ENCODE measurements at places on chromosomes 12 and 14.

GRCh38 chr12:121793440-121793837 is at the start of gene RHOF:
TSS of gene RHOF (minus strand) at chr12:121793688. CDS start at chr12:121793633, 55 bp downstream.
- no peak for DNase-seq

DNA sequence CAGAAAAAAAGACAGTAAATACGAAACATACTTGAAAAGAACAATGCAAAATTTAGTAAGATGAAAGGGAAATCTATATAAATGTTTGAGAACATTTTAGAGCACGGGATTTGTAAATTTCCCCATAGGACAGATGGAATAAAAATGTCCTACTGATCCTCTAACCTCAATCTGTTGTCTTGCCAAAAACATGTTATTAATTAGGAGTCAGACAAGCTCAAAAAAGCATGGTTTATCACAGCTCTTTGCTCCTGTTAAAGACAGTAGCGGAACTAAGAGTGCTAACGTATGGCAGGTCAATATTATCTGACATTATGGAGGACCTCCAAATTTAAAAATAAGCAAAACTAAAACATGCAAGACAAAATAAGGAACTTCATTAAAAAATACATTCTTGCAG is 12.9 kb downstream of the GMFB start:
- no peak for DNase-seq

DNA sequence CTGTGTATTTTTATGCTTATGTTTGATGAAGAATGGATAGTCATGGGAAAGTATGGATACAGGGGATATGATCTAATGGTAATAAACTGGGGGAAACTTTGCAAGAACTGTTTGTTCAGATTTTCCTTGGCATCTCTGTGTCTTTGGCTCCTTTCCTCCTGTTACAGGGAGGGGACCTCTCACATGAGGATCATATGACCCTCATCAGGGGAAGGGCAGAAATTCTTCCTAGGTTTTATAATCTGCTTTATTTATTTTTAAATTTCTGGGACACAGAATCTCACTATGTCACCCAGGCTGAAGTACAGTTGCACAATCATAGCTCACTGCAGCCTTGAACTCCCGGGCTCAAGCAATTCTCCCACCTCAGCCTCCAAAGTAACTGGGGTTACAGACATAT is 526.5 kb downstream of the CCER1 start:
- no peak for DNase-seq

- DNase-seq, result no peak
These were observed 119.9 kb upstream of the PCED1B start for GRCh38 chr12:46959502-46959901.

DNA sequence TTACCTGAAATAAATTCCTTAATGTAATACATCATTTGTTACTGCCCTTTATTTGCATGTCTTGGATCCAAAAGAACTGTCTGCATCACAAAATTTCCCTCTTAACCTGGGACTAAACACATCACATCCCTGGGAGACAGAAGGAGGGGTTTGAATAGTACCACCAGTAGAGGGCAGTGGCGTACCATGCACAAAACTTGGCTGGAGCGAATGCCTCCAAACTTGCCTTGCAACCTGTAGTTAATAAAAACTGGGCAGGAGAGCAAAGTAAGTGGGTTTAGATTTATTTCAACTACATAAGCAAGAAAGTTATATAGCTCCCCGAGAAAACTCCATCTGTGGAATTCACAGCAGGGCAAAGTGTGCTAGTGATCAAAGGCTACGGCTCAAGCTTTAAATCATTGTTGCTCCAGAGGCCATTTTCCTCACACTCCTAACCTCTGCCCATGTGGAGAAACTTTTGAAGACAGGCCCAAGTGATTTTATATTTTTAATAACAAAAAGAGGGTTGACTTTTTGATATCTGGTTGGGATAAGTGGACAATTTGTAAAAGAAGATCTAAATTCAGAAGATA is 1176.7 kb upstream of the SEL1L start:
- DNase-seq, result no peak

GRCh38 chr14:84592770-84593169 is 937.2 kb upstream of the FLRT2 start:
- no peak for DNase-seq

DNA sequence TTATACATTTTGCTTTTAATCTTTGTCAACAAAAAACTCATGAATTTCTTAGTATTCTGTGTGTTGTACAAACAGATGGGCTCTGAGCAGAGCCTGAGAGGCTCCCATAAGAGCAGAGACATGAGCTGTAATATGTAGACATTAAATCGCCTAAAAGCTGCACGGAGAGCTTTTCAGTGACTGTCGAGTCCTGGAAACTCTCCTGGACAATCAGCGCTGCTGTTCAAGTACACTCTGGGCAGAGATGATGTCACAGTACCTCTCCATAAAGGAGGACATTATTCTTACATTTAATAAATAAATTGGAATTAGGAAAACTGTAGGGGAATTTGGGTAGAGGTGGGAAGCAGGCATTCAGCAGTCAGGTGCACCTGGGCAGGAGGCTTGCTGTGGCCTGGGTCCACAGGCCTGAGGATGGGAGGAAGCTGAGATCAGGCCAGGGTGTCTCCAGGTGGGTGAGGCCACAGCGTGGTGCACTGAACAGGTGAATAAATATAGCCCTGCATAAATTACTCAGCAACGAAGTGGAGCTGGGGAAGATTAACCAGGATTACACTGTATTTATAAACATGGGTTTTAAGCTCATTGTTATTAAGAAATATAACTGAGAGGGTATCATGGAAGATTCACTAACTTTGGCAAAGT is 13.3 kb upstream of the TCL1A start:
- no peak for DNase-seq

- no peak for DNase-seq
These were observed 44.6 kb downstream of the HMGA2 start for GRCh38 chr12:65868878-65869277.

DNA sequence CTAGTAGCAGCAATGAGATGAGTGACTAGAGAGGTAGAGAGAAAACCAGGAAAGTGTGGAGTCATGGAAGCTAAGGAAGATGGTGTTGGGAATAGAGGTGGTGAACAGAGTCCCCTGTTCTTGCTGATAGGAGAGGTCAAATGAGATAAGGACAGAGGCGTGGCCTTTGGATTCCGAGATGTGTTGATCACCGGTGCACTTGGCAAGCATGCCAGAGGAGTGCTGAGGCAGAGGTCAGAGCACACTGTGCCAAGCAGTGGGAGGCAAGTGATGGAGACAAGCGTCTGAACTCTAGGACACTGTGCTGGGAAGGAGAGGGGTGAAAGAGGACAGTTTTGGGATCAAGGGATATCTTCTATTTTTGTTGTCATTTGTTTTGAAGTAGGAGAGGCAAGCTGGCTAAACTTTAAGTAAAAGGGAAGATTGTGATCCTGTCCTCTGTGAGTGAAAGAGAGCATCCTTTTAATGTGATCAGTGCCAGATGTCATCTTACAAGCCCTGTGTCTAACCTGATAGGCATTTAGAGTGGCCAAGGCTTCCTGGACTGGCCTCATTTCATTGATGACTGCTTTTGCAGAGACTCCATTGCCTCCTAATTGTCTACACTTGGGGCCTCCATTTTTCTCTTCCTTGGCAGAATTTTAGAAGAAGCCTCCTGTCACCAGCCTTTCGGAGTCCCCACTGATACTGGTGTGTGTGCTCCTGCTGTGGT is 336.4 kb downstream of the CACNA1C start:
- no peak for DNase-seq

GRCh38 chr14:22994762-22995275 is 12.5 kb upstream of the AJUBA start:
- no peak for DNase-seq

- DNase-seq, result no peak
These were observed 180.8 kb downstream of the ERC1 start for GRCh38 chr12:1171657-1172408.

DNA sequence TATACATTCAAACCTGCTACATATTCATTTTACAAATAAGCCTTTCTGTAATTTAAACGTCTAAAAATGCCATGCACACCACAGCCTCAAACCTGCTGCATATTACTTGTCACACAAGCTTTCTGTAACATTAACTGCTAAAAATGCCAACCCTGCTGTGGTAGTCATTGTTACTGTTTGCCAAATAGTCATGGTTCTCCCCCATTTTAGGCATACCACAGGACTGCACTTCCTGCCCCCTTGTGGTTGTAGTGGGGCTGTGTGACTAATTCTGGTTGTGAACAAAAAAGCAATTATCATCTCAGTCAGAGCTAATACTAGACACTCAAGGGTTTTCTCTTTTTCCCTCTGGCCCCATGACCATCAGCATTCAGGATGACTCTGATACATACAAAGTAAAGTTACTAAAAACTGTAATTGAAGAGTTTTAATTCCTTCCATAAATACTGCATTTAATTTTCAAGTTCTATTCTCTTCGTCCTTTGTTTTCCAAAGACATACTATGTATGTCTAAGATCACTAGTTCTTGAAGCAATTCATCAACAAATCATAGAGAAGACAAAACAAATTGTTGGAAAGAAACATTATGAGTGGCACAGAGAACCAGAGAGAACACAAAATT is 5.7 kb upstream of the SLC35F4 start:
- no peak for DNase-seq

DNA sequence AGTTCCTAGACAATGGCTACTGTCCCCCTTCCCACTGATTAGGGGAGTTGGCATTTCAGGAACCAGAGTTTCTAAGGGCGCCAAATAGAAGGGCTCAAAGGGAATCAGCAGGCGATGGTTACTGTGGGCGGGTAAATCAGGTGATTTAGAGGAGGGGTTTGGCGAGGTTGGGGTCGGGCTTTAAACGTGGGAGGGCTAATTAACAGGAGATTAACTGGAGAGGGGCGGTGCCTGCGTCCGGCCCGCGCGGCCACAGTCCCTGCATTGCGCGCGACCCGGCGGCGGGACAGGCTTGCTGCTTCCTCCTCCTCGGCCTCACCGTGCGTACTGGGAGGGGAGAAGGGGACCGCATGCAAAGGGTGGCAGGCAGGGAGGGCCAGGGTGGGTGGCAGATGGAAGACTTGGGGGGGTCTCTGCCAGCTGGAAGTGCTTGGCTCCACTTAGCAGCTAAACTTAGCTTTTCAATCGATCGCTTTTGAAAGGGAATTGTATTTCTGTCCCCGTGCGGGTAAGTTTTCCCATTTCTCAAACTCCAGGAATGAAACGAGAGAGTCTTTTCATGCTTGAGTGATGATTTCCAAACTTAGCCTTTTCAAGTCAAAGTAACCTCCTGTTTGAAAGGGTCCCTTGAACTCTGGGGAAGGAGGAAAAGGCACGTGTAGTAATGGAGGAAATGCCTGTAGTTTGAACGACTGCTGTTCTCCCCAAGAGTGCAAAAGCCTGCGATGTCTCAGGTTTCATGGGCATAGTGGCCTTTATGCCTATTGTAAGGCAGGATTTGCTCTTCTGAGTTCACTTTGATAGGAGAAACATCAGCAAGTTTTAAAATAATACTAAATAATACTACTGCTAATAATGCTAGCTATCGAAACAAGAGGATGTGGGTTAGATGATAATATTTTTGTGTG is at the start of gene MGST1:
Gene MGST1 (plus strand): TSS at position 255 of the 908 bp plus-strand sequence. CDS start 6,608 bp downstream, outside the sequence.
- DNase-seq, result no peak

GRCh38 chr12:5456906-5457305 is 25.0 kb downstream of the NTF3 start:
- DNase-seq, result no peak

Data from activated naive CD4-positive, alpha-beta T cell (primary cell).